ENCODE measurements at places on chromosomes 7 and 10.

DNA sequence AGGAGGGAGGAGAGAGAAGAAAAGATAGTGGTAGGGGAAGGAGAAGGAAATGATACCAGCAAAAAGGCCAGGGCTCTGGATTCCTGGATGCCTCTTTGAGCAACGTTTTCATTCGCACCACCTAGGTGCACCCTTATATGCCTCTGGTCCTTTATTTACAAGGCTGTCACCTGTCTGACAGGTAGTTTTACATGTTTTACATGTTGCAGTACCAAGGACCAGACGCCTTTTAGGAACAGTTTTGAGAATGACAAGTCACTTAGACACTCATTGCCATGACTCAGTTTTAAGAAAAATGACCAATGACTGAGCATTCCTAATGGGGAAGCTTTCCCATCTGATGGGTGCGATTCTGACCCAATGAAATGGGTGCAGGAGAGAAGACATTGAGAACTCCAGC, 119.8 kb downstream of the GLI3 start:
- no peak for DNase-seq

DNA sequence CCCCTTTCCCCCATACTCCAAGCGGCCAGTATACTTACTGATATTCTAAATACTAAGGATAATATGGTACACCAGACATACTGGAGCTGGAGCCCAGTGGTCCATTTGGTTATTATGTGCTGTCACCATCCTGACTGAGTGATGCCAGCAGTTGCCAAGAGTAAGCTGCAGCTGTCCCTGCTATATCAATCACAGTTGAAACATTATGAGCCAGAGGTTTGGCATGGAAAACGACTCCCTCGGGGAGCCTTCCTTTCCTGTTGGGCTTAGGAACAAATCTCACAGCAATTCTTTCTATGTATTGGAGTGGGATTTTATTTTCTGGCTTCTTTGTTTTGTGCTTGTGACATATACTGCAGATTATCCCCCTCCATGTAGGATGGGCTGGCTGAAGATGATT, 32.6 kb downstream of the STRIP2 start:
- no peak for DNase-seq

DNA sequence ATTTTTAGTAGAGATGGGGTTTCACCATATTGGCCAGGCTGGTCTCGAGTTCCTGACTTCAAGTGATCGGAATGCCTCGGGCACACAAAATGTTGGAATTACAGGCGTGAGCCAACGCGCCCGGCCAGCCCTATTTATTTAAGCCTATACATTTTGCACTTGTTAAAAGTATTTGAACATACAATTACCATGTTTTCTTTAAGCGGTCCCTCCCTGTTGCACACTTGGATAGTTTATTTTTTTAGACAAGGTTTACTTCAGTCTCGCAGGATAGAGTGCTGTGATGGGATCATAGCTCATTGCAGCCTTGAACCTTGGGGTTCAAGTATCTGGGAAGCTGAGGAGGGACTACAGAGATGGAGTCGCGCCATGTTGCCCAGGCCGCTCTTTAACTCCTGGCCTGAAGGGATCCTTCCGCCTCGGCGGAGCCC, 35.7 kb upstream of the SRRM3 start:
- DNase-seq: no peak

- DNase-seq: no peak
These were observed 134.9 kb upstream of the ZNF92 start for GRCh38 chr7:65238785-65239184.

- DNase-seq: no peak
These were observed 210.2 kb downstream of the MLLT10 start for GRCh38 chr10:21744223-21744622.

DNA sequence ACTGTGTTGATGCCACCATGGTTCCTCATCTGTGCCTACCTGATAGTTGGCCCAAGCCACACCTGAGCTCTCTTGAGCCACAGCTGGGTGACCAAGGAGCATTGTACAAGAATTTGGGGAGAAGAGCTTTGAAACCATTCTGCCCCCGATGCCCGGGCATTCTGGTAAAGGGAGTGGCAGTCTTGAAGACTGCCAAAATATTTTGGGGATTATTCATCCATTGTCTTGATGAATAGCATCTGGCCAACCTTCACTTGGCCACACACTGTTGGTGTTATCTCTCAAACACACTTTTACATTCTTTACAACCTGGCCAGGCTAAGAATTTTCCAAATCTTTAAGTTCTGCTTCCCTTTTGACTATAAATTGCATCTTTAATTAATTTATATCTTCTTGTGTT, 113.1 kb upstream of the PCBD1 start:
- no peak for DNase-seq

DNA sequence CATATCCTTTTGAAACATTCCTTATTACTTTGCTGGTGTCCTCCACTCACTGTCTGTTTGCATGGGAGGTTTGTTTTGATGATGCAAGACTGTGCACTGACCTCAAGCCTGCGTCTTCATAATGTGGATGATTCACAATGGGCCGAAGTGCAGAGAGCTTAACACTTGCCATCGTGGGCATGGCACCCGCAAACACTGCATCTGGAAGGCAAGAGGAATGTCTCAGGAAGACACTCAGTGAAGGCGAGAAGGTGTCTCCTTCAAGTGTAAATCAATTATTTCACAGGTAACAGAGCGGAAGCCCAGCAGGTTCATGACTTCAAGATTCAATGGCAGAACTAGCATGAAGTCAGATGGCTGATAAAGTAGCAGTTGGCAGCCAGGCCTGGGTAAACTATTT, 98.1 kb downstream of the DPY19L1 start:
- no peak for DNase-seq

GRCh38 chr7:99061001-99061776, 82.7 kb downstream of the SMURF1 start:
- no peak for DNase-seq

DNA sequence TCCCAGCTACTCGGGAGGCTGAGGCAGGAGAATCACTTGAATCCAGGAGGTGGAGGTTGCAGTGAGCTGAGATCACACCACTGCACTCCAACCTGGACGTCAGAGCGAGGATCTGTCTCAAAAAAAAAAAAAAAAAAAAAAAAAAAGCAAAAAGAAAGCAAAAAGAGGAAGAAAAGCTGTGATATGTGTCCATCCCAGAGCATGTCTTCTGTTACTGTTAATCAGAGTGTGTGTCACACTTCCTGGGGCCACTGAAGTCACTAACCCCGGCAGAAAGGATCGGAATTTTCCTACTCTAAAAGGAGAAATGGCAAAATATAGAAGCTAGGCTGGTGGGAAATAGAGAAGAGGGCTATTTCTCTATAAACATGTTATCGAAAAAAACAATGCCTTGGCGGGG, 11.9 kb downstream of the PIK3AP1 start:
- DNase-seq: peak; percentile 97

- DNase-seq: no peak
These were observed 26.4 kb downstream of the AP5Z1 start for GRCh38 chr7:4801839-4802231.

- DNase-seq: no peak
These were observed 103.5 kb upstream of the PDLIM1 start for GRCh38 chr10:95394161-95394880.

GRCh38 chr10:43814663-43815062, 166.0 kb upstream of the ZNF32 start:
- no peak for DNase-seq

DNA sequence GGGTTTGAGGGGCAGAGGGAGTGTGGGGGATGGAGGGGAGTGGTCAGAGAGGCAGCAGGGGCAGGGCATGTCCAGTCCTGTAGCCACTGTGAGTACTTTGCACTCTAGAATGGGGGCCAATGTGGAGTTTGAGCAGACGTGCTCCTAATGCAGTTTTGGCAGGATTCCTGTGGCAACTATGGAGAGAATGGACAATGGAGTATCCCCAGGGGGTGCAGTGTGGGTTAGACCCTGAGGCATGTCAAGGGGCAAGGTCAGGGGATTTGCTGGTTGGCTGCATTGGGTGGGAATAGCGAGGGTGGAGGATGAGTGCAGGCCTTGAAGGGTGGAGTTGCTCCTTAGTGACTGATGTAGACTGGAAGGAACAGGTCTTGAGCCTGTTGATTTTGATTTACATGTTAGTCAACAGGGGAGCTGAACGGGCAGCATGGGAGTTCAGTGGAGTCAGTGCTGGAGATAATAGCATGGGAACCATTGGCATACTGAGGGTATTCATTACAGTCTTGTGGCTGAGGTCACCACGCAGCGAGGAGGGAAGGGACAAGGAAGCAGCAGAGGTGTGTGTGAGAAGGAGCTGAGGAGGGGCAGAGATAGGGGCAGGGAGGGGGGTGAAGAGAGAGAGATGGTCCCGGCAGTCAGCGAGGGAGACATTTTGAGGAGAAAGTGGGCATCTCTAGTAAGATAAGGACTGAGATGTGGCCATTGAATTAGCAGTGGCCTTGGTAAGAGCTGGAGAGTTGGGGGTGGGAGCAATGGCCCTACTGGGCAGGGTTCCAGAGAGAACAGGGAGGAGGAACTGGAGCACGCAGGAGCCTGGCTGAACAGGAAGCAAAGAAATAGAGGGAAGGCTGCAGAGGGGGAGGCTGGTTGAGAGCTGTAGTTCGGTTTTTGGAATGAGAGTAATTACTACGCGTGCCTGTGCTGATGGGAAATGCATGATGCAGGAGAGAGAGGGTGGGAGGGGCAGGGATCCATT, 112.7 kb downstream of the CCNY start:
- no peak for DNase-seq

- DNase-seq: no peak
These were observed 18.5 kb upstream of the PTPRN2 start for GRCh38 chr7:158606129-158606528.

DNA sequence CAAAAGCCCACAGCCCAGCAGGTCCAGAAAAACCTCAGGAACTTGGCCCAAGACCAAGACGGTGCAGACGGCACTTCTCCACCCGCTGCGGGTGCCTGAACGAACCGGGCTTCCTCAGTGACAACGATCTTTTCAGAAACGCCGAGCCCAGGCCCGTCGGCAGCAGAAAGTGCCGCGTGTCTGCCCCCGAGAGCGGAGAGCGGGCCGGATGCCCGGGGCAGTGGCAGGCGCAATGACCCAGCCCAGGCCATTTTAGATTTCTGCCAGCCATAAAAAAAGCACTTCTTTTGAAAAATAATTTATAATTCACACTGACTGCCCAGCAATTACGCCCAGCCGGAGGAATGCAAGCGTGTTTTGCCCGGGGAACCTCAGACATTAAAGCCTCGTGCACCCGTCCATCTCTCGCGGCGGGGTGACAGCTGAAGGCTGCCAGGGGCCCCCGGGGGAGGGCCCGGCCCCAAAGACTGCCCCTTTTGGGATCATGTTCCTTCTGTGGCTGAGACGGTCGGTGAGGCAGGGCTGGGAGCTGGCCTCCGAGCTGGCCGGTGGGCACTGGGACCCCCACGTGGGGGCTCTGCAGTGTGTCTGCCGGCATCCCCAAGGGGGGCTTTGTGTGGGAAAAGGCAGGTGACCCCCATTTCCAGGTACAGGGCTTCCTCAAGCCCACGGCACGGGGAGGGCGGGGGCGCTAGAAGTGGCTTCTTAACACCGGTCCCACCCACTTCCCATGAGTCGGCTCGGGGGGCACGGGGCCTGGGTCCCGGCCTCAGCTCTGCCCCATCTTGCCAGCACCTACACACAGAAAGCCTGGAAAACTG, 71.3 kb upstream of the PDGFA start:
- DNase-seq: no peak

Measured in inflammatory macrophage treated with lipopolysaccharide for 4 hours (primary cell).